ENCODE measurements at places on chromosomes 1 and 21.
A peak's percentile ranks its signal among the peaks of the same experiment; 100 is the strongest.

DNA sequence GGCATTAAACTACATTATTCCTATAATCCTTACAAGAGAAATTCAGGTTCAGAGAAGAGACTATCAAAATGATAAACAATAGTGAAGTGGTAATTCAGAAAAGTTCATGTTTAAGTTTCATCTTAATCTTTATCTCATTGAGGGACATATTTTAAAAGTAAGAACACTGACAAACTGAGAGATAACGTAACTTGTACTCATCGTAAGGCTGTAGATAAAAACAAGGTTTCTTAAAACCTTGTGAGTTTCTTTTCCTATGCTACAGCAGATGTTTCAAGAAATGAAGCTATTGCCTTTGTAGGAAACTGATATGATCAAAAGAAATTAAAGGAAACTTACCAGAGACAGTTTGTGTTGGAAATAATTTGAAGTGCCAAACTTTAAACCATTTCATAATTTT is 65.0 kb downstream of the RERE start:
- no peak for DNase-seq

- peak; percentile 20 for DNase-seq
Measured at GRCh38 chr1:29975036-29975694, 738.8 kb downstream of the PTPRU start.

GRCh38 chr1:155092131-155092530 is 13.5 kb downstream of the EFNA3 start:
- DNase-seq = no peak

DNA sequence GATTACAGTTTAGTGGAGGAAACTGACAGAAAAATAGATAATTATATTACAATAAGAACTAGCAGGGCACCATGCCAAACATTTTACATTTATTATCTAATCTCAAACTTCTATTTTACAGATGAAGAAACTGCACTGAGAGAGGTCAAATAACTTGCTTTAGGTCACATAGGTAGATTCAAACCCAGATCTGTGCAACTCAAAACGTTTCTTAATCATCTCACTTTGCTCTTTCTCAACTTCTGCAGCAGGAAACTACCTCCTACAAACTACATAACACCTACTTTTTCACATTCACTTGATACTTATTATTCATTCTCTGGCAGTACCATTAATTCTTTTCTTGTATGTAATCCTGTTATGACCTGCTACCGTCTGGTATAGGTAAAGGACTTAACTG is 49.9 kb upstream of the BCL10 start:
- no peak for DNase-seq

All from smooth muscle cell of the brain vasculature (primary cell).